Esophagus squamous epithelium (tissue), 5 donors: ENCODE measurements at places on chromosomes 2 and 18.

DNA sequence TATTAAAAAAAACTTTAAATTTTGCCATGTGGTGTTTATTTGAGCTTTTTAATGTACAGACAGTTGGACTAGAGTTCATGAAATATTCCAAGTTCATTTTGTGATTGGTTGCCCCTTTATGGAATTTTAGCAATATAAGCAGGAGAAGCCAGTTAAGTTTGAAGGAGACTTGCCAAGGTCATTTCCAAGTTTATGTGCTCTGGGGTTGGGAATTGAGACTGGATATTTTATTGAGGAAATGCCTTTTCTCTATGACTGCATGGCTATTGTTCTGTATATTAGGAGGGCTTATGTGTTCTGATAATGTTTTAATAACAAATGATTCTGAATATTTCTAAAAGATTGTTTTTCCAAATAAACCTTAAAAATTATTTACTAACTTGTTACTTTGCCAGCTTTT lies 67.0 kb upstream of the TCF4 start:
- no peaks in the 10 kb centered on the region for H3K4me1 ChIP-seq
- DNase-seq = no peak
- H3K27ac ChIP-seq = no peak overlapping the region

DNA sequence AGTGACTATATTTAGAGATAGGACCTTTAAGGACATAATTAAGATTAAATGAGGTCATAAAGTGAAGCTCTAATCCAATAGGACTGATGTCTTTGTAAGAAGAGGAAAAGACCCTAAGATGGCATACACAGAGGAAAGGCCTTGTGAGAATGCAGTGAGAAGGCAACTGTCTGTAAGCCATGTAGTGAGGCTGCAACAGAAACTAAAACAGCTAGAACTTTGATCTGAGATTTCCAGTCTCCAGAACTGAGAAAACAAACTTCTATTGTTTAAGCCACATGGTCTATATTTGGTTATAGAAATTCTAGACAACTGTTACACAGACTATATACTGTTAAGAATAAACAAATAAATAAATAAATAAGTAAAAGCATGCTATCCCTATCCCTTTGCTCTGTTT lies 276.8 kb downstream of the CNTNAP5 start:
- H3K27me3 ChIP-seq = no peaks in the 10 kb centered on the region
- DNase-seq = no peak
- H3K27ac ChIP-seq = no peak overlapping the region
- no peaks in the 10 kb centered on the region for H3K36me3 ChIP-seq

DNA sequence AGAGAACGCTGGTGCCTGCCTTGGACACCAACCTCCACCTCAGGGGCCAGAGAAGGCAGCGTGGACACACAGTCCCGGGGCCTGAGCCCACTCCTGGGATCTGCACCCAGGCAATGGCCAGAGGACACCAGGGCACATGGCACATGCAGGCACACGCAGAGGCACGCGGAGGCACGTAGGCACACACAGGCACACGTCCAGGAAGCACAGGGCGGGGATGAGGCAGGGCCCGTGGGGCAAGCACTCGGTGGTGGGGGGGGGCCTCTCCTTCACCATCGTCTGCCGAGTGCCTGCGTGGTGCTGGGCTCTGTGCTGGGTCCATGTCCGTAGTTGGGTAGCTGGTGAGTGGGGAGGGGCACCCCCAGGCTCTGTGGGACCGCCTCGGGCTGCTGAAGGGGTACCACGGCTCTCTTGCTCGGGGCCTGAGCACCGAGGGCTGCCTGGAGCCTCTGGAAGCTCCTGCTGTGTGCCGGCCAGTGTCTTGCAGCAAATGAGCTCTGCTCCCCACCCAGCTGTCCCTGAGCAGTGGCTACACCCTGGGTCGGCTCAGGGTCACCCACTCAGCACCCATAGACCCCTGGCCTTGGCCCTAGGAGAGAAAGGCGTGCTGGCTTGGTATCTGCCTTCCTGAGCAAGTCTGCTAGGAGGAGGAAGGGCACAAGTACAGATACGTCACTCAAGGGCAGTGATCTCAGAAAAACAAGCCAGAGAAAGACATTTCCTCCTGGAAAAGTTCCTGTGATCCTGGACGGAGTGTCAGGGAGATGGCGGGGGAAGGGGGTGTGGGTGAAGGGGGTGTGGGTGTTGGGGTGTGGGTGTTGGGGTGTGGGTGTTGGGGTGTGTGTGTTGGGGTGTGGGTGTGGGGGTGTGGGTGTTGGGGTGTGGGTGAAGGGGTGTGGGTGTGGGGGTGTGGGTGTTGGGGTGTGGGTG lies 26.4 kb downstream of the RTP5 start:
- no peaks in the 10 kb centered on the region for H3K36me3 ChIP-seq
- H3K27me3 ChIP-seq = no peaks in the 10 kb centered on the region
- peak; percentile 39 for DNase-seq
- peak overlapping the region; percentile 58 for H3K27ac ChIP-seq
- H3K4me3 ChIP-seq = peak overlapping the region; percentile 12
- H3K4me1 ChIP-seq = peaks cover 41% of the 10 kb centered on the region

DNA sequence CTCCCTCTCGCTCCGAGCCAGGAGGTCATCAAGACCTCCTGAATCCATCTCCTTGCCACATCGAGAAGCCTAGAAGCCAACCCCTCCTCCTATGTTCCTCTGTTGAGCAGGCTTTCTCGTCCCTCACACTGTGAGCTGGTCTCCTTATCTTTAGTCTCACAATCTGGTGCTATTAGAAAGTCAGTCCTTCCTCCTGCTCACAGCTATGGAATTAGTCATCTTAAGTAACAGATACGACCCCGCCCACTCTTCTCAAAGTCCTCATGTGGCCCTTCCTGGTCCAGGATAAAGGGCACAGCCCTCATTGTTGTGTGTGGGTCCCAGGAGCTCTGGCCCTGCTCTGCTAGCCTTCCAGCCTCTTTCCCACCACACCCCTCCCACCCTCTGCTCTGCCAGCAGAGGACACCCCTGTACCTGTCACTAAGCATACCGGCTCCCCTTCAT lies 41.4 kb upstream of the TRIB2 start:
- H3K4me3 ChIP-seq = no peak overlapping the region
- H3K36me3 ChIP-seq = no peaks in the 10 kb centered on the region
- no peak overlapping the region for H3K27ac ChIP-seq
- H3K27me3 ChIP-seq = no peaks in the 10 kb centered on the region
- DNase-seq = no peak

DNA sequence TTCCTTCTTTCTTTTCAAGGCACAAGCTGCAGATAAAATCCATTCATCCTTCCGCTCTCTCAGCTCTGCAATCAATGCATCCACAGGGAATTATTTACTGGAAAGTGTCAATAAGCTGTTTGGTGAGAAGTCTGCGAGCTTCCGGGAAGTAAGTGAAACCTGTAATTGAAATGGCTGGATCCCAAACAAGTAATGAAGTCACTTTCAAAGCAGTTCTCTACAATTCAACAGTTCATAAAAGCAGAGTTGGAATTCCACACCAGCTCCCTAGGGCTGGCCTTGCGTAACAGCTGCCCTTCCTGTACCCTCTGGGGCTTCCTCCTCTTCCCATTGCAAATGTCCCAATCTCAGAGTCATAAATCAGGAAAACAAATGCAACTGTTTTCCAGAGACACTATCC lies 9.6 kb downstream of the SERPINB2 start:
- no peaks in the 10 kb centered on the region for H3K27me3 ChIP-seq
- no peaks in the 10 kb centered on the region for H3K36me3 ChIP-seq
- H3K4me3 ChIP-seq = no peak overlapping the region
- no peak for DNase-seq
- H3K27ac ChIP-seq = no peak overlapping the region

DNA sequence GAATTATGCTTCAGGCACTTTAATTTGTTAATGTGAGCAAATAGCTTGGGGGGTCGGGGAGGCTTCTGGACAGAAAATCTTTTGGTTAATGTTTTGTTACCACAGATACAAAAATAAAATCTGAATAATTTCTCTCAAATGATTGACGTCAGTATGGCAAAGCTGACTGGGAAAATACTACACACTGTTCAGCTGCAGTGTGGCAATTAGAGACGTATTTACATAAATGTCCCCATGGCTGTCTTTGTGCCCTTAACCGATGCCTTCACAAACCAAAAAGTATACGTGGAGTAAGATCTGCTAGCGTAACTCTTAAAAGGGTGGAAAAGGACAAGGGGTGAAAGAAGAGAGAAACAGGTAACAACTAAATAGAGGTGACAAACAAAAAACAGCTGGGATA lies 83.4 kb downstream of the ACTR2 start:
- no peak overlapping the region for H3K27ac ChIP-seq
- H3K36me3 ChIP-seq = peaks cover 55% of the 10 kb centered on the region

GRCh38 chr2:3871002-3871401 lies 167.6 kb downstream of the DCDC2C start:
- H3K27ac ChIP-seq = no peak overlapping the region
- H3K4me3 ChIP-seq = no peak overlapping the region
